ENCODE measurements at places on chromosomes 1 and 21.

GRCh38 chr1:185487026-185487425, 170.0 kb upstream of the IVNS1ABP start:
- DNase-seq: no peak

GRCh38 chr1:212749821-212750535, 41.6 kb downstream of the NSL1 start:
- DNase-seq: no peak

- no peak for DNase-seq
Observed at GRCh38 chr1:41800311-41800829, 118.4 kb downstream of the HIVEP3 start.

- DNase-seq: no peak
Observed at GRCh38 chr1:26723013-26723991, 27.5 kb downstream of the ARID1A start.

DNA sequence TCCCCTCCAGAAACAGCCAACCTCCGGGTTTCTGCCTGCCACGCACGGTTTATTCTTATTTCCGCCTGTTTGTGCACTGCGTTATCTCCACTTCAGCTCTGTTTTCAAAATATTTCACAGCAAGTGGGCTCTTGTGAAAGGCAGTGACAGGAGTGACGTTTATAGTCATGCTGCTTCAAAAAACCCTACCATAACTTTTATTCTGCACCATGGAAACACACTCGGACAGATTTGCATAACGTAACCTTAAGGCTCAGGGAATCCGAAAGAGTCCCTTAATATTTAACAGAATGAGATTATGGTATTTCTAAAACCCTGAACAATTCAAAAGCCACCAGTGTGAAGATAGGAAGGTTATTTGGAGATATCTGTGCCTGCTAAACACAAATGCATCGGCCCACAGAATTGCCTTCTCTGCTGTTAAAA, 782 bp upstream of the SDE2 start:
- DNase-seq: no peak

DNA sequence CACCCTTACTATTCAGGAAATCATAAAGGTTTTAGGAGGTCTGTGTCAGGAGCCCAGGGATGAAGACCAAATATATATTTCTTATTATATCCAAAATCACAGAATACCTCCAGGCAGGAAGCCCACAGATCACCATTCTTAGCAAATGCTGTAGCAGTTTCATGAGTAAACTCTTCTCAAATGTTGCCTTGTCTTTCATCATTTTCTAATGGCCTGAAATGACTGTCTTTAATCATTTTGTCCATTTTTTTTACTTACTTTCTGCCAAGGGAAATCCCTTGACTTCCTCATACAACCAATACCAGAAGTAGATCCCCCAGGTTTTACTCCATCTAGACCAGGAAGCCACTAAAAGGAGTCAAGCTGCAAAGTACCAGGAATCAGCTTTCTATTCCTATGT, 32.4 kb downstream of the PSMG1 start:
- DNase-seq: no peak

DNA sequence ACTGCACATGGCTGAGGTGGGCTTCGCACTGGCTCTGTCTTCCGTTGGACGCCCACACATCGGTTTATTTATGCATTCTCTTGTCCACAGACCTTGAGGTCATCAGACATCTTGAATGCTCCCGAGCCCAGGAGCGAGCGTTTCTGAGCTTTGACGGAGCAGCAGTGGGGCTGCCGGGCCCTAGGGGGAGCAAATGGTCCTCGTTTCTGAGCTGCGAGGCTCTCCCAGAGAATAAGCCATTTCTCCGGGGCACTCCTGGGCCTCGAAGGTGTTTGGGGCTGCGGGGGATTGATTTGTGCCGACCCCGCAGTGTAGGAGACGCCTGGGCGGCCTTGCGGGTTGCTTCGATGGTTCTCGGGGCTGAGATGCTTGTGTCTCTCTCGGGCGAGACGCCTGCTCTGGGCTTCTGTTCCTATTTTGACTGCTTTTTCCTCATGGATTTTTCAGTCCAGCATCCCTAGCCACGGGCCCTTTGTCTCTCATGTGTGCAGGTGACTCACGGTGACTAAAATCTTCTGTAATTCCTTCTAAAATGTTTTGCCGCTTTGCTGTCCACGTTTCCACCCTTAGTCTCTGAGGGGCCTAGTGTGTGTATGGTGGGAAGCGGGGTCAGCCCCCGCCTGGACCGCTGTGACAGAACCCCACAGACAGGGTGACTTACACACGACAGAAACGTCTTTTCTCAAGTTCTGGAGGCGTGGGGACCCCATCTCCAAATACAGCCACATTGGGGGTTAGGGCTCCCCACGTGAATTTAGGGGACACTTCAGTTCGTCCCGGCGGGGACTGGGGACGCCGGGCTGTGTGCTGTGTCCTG, 62.1 kb downstream of the FAAP20 start:
- no peak for DNase-seq

DNA sequence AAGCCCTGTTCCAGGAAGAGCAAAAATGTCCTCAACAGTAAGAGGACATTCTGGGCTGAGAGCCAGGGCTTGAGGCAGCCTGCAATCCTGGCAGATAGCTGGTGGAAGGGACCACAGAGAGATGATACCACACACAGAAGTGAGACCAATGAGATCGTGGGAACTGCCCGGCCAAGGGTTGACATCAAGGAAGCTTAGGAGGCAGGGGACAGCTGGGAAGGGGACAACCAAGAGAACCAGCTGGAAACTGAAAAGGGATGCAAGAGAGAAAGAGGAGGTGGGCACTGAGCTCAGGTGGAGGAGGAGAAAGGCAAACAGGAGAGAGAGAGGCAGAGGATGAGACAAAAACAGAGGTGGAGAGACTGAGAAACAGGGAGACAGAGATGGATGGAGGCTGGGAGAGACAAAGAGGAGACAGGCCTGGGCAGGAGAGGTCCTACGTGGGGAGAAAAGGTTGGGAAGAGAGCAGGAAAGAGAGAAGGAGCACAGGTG, 9.2 kb downstream of the PDZK1IP1 start:
- DNase-seq: no peak

Data from GM18507 (cell line).